ENCODE measurements at places on chromosomes 1 and 21.

DNA sequence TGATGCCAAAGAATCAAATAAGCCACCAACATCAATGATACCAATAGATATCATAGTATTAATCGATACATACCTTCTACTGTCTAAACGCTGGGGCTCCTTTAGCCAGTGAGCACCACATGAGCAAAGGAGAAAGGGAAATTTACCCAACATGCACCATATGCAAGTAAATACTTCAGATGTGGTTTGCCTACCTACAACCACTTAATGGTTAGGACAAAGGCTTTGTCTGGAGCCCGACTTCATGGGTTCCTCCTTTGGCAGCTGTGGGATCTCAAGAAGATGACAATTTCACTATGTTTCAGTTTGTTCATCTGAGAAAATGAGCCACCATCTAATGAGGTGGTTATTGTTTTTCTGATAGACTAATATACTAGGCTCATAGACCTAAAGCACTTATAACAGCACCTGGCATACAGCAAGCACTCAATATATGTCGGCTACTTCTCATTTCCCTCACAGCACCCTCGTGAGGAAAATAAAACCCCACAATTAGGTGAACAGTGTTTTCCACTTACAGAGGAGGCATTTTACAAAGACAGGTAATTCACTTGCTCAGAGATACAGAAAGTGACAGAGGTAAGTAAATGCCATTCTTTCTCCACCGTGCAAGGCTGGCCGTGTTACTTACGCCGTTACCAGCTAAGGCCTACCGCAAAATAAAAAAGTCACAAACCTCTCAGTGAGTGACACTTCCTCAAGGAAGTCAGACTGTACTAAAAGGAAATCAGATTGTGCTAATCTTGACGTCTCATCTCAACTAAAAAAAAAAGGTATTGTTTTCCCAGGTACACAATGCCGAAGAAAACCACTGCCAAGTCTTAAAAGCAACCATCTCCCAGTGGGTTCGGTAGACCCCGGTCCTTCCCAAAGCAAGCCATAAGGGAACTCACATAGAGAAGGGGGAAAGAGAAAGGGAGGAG lies 1.6 kb downstream of the TTC13 start:
- DNase-seq: no peak

DNA sequence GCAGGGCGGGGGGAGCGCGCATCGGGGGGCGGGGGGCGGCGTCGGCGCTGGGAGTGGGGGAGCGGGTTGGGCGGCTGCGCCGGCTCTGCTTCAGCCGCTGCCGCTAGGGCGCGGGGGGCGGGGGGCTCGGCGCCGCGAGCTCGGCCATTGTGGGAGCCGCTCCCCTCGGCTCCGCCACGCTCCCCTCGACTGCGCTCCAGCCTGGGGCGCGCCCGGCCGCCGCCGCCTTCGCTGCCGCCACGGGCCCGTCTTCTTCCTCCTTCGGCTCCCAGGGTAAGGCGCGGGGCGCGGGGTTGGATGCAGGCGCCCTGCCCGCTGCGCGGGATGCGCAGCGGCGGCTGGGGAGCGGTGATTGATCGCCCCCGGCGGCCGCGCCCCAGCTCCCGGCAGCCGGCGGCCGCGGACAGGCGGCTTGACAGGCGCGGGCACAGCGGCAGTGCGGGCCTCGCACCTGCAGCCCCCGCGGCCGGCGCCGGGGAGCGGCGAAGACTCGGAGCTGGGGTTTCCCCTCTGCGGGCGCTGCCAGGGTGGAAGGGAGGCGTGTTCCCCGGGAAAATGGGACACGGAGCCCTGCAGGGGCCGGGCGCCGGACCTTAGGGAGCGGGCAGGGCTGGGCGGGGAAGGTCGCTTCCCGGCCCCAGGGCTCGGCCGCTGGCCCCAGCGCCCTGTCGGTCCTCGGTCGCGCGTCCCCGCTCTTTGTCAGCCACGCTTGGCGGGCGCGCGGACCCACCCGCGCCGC lies 55.3 kb downstream of the NDUFS5 start:
- DNase-seq: no peak

DNA sequence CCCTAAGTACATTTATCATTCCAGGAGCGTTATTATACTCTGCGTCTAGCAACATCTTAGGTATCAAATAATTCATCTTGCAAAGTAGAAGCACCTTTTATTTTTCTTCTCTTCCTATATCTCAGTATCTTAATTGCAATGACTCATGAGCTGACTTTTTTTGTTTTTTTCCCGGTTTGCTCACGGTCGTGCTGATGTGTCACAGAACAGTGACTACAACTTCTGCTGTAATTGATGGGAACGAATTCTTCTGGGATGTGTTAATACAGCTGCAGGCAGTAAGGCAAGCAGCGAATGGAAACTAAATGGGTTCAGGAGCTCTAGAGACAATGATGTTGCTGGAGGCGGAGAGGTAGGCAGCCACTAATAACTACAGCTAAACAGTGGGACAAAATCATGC lies 89.8 kb upstream of the TMPRSS15 start:
- no peak for DNase-seq

GRCh38 chr21:45033791-45034555 lies 40.4 kb upstream of the ADARB1 start:
- no peak for DNase-seq

DNA sequence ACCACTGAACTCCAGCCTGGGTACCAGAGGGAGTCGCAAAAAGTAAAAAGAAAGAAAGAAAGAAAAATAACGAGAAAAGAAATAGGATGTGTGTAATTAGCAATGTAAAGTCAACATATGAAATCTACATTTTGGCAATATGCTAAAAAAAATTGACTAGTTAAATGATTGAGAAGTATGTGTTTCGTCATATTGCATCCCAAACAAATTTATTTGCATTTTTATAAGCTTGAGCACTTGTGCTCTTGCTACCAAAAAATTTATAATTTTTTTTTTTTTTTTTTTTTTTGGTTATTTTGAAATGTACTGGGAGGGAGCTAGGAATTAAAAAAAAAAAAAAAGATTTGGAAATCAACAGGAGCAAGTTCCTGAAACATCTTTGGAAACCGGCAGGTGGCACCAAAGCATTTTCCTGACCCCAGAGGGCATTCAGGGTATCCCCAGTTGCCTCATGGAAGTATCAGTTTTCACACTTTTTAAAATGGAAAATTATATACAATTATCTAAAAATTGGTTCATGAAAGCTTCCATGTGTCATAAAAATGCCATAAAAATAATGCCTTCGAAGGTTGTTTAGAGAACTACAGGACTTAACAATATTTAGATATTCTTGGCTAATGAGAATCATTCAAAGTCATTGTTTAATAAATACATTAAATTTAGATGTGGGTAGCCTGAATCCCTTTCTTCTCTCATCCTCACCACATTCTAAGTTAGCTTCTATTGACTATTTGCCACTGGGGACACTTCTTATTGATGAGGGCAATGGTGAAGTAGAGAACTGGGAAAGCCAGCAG lies 4.8 kb upstream of the HEATR1 start:
- peak; percentile 3 for DNase-seq

Data from NCI-H748 treated with DMSO at 0.1 percent for 48 hours (cell line).